ENCODE measurements at places on chromosomes 5 and 9.

DNA sequence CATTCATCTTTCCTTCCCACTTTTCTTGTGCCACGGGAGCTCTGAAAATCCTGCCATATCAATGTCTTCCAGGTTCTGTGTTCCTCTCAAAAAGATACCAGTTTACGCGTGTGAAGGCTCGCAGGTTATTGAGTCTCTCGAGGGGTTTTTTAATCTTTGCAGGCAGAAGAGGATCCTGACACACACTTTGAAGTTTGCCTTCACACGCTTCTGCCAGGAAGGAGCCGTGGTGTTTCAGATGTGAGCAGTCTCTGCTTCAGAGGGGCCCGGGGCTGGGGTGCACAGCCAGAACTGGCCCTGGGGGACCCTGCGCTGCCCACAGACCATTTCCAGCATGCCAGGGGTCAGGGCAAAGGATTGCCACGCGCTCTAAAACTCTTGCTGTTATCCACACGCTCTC lies 167.2 kb downstream of the TTLL11 start:
- DNase-seq, result no peak

GRCh38 chr5:179297486-179298180 lies 47.6 kb downstream of the ADAMTS2 start:
- no peak for DNase-seq

DNA sequence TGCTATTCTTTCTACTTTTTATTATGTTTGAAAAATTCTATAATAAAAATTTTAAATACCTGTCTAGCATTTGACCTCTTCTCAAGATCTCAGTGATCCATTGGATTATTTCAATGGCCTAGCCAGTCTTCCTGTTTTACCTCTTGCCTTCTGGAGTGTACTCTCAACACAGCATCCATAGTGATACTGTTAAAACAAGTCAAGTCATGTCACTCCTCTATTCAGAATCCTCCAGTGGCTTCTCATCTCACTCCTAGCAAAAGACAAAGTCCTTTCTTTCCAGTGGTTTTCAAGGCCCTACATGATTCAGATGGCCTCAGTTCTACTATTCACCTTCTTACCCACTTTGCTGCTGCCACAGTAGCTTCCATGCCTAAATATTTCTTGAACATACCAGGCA lies 1.8 kb downstream of the MARVELD2 start:
- DNase-seq, result no peak

DNA sequence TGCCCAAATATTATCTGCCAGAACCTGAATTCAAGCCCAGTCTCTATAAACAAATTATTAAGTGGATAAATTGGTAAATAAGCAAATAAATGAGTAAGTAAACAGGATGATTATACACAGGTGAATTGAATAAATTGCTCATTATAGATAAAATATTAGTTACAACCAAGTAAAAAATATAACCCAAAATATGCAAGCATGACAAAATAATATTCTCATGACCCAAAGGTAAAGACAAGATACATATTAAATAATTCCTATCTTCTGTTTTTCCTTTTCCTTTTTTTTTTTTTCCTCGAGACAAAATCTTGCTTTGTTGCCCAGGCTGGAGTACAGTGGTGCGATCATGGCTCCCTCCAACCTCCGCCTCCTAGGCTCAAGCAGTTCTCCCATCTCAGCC lies 21.2 kb upstream of the FSD1L start:
- DNase-seq, result no peak

- no peak for DNase-seq
Measured at GRCh38 chr5:170173647-170174046, 59.1 kb upstream of the C5orf58 start.

DNA sequence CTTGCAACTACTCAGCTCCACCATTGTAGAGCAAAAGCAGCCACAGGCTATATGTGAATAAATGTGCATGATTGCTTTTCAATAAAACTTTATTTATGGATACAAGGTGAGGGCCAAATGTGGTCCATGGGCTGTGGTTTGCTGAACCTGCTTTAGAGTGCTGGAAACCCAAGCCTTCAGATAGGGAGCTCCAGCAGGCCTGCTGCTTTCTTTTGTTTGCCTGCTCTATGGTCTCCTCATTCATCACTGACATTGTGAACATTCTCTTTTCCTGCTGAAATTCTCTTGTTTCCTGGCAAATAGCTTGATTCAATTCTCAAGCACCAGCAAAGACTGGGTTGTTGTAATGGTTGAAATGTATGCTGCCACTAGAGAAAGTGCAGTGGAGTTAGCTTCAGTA lies 26.0 kb downstream of the EGFLAM start:
- no peak for DNase-seq

- DNase-seq, result no peak
Measured at GRCh38 chr9:130487500-130487899, 42.7 kb downstream of the ASS1 start.

GRCh38 chr9:89491694-89492093 lies 6.2 kb downstream of the SEMA4D start:
- peak; percentile 58 for DNase-seq

GRCh38 chr9:134413890-134414623 lies 87.8 kb downstream of the RXRA start:
- no peak for DNase-seq

- DNase-seq, result no peak
Measured at GRCh38 chr9:134509281-134509680, 132.3 kb upstream of the COL5A1 start.

DNA sequence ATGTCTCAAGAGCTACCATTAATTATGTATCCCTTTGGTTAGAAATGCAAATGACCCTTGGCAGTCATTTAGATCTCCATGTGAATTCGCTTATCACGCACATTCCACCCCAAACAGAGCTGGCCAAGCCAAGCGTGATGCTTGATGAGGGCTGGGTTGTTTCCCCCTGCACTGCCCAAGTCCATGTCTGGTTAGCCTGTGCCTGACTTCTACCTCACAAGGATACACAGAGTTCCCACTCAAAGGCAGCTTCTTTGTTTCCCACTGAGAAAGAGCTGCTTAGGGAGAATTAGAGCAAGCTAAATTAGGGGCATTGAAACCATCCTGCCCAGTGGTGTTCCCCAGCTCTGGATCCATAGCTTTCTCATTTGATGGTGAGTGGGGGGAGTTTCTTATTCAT lies 87.2 kb downstream of the FSTL4 start:
- DNase-seq, result no peak

GRCh38 chr9:137095664-137096517 lies 9.1 kb downstream of the MAN1B1 start:
- DNase-seq, result peak; percentile 87

DNA sequence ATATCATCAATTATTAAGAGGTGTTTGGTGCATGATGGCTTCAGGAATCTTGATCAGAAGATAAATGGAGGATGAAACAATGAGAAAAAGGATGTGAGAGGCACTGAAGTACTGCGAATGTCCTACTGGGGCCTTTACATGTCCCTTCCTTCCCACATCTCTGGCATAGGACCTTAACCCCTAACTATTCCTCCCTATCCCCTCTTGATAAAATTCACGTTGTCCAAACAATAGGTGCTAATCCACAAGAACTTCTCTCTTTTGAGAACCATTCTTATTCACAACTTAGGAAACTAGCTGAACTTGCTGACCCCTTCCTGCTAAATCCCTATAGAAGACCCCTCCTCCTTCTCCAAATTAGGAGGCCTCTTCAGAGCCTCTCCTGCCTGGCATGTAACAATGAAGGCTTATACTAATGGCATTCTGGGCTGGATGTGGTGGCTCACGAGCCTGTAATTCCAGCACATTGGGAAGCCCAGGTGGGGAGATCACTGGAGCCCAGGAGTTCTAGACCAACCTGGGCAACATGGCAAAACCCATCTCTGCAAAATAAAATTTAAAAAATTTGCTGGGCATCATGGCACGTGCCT lies 276.5 kb upstream of the SMARCA2 start:
- DNase-seq, result no peak

DNA sequence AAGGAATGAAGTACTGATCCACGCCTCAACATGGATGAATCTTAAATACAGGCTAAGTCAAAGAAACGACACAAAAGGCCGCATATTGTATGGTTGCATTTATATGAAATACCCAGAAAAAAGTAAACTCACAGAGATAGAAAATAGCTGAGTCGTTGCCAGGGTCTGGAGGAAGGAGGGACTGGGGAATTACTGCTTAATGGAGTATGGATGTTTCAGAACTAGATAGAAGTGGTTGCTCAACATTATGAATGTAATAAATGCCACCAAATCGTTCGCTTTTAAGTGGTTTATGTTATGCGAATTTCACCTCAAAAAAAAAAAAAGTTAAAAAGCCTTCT lies 784 bp upstream of the MSANTD3 start:
- no peak for DNase-seq

GRCh38 chr9:138098116-138098907 lies 220.7 kb downstream of the CACNA1B start:
- no peak for DNase-seq

Data from activated naive CD8-positive, alpha-beta T cell treated with anti-CD3 and anti-CD28 coated beads, Interleukin-2, amount 50 U/mL, for 24 hours (primary cell).